ENCODE measurements at places on chromosomes 3 and 15. TPM values are rescaled to one million over a fixed set of nuclear protein-coding genes. Genes with fewer than 3 reads are reported as not detected.

DNA sequence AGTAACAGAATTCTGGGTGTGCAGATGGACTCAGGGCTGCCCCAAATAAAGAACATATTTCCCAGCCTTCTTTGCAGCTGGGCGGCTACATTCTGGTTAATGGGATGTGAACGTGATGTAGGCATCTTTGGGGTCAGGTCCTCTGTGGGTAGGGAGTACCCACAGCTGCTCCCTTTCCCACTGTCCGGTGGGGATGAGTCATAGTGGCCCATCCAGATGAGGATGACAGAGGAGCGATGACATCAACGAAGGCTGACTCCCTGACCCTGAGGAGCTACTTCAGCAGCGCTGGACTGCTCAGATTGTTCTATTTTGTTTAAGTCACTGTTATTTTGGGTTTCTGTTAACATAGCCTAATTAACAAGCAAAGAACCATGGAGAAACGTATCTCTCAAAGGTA, 38.0 kb downstream of the SRPRB start:
- DNase-seq = no peak

The NEK10 gene
- polyA plus RNA-seq = 1.8 TPM

The SNRPN gene
- 217 TPM for polyA plus RNA-seq

The ECE2 gene
- polyA plus RNA-seq = not detected

All from right renal pelvis (tissue), 4 donors.